ENCODE measurements at places on chromosomes 13 and 19.

- DNase-seq, result no peak
Measured at GRCh38 chr13:37143911-37144310, 38.4 kb upstream of the CSNK1A1L start.

DNA sequence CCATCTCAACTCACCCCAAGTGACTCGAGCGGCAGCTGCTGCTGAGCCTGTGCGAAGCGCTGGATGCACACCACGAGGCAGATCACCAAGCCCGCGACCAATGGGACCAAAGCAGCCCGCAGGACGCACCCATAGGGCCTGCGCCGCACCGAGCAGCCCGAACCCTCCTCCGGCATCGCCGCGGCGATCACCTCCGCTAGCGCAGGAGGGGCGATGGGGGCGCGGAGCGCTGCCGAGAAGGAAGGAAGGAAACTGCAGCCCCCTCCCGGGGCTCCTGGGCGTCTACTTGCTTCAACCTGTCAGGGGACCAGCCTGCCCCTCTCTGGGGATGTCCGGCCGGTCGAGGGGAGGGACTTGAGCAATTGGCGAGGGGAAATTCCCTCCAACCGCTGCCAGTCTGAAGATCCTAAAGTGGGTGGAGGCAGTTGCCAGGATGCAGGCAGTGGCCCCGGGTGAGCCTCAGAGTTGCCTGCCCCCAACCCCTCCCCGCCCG is at the start of gene CD70:
Gene CD70 (minus strand): TSS at position 324 of the 493 bp plus-strand sequence. CDS start 148 bp downstream, at position 176.
- no peak for DNase-seq

DNA sequence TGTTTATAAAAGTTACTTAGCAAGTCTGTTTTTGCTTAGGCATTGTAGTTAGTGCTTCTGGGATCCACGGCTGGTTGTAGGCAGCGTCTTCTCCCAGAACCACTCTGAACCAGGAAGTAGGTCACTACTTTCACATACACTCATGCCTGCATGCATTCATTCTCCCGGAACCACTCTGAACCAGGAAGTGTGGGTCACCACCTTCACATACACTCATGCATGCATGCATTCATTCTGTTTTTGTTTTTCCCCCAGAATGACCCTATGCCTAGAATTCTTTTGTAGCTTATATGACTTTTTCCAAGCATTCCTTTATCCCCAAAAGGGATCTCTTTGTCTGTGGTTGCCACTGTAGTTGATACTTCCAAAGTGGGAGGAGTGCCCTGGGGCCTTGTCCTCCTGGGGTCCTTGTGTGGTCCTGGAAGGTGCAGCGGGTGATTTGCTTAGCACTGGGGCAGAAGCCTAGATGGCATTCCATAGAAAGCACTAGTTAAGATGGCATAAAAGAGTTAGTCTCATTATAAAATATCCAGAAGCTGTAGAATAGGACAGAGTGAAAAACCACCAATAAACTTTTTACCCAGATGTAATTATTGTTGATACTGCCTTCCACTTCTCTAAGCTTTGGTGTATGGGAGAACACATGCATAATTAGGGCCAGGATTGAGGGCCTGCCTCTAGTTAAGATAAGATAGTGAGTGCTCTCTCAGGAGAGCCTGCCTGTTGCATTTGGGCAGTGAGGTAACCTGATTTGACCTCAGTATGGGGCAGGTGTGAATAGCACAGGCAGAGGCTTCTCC is 68.6 kb upstream of the TEX29 start:
- DNase-seq, result no peak

- no peak for DNase-seq
Measured at GRCh38 chr13:110217085-110217484, 89.9 kb downstream of the COL4A1 start.

DNA sequence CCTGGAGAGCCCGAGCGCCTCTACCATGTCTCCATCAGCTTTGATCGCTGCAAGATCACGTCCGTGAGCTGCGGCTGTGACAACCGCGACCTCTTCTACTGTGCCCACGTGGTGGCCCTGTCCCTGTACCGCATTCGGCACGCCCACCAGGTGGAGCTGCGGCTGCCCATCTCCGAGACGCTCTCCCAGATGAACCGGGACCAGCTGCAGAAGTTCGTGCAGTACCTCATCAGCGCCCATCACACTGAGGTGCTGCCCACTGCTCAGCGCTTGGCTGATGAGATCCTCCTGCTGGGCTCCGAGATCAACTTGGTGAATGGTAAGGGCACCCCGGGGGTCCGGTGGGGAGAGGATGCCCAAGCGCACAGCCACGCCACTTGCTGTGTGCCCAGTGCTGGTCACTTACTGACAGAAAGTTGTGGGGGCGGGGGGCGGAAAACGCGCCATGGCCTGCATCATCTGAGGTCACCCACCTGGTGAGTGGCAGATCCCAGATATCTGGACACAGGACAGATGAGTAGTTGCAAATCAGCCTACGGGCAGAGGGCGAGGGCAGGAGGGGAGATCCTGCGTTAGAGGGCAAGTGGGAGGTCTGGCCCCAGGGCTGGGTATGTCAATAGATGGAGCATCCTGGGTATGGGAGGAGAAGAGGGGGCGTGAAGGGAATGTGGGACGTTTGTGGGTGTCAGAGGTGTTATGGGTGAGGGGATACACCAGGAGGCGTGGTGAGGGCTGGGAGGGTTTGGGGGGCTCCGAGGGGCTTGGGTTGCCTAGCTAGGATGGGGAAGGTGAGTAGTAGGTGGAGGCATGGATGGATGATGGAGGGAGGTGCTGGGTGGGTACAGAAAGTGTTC is 9.8 kb downstream of the ZSWIM4 start:
- DNase-seq, result no peak

DNA sequence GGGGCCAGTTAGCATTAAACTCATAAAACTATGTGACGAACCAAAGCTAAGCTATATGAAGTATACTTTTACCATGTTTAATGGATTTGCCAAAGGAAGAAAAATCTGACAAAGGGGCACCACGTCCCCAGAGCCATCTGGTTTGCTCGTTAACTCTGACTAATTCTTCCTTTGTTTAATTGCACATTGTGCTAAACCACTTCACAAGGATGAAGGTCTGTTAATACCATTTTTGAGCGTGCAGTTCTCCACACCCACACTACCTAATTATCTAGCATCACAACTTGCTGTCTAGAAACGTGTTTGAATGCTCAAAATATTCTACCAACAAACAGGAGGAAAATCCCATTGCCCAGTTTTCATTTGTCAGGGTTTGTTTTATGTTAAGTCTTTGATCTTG is 74.8 kb downstream of the COL4A1 start:
- no peak for DNase-seq

DNA sequence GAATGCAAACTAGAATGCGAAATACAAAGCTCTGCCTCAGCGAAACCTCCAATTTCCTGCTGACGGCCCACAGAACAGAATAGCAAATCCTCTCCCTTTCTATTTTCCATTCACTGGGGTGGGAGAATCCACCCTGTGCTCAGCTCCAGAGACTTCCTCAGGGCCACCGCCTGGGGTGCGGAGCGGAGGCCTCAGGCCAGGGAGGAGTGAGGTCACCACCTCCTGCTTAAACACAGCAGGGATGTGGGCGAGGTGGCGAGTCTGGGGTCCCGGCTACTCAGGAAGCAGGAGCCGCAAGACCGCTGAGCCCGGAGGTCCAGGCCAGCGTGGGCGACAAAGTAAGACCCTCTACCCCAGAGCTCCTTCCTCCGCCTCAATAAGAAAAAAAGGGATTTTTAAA is 666 bp upstream of the ZNF320 start:
- no peak for DNase-seq

GRCh38 chr19:49425922-49426592 is 869 bp downstream of the GFY start:
- DNase-seq, result no peak
